Stimulated activated CD8-positive, alpha-beta memory T cell treated with anti-CD3 and anti-CD28 coated beads, Interleukin-15, amount 100 ng/mL, for 48 hours (primary cell): ENCODE measurements at places on chromosomes 5 and 9.

GRCh38 chr5:73996151-73996755 is 370.3 kb downstream of the ARHGEF28 start:
- no peak for DNase-seq

DNA sequence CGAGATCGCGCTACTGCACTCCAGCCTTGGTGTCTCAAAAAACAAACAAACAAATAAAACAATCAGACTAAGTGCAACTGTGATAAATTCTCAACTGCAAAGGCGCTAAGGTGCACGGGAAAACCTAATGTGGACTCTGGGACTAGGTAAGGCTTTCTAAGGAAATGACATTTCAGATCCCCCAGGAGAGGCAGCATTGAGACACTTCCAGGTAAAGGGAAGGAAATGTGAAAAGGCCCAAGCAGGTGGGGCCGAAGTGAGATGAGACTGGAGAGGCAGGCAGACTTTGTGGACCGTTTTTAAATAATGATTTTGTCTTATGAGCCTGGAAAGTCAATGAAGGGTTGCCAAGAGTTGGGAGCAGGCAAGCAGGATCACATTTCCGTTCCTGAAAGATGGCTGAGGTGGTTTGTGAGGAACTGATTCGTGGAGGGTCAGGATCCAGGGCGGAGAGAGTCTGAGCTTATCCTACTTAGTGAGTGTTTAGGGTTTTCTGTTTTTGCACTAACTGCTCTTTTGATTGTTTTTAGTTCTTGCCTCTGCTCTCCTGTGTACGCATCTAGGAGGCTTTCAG is 2.0 kb upstream of the APBA1 start:
- DNase-seq = no peak

GRCh38 chr5:171712616-171713015 is 73.0 kb upstream of the SMIM23 start:
- DNase-seq = no peak

GRCh38 chr5:59584858-59585846 is 308.4 kb downstream of the PDE4D start:
- DNase-seq = no peak

DNA sequence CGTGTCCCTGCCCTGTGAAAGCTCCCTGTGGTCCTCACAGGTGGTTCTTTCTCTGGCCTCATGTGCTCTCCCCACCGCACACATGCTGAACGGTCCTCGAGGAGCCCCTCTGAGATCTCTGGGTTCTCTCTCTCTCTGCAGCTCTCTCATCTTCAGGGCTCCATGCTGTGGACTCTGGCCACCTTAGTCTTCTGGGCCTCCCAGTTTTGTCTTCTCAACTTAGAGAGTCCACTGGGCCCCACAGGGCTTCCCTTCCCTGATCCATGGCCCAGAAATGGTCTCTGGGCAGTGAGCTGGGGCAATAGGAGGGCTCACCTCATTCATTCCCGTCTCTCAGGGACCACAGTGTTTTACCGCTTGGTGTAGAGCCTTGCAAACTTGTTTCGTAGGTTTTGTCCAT is 26.4 kb downstream of the FGD3 start:
- DNase-seq = no peak

DNA sequence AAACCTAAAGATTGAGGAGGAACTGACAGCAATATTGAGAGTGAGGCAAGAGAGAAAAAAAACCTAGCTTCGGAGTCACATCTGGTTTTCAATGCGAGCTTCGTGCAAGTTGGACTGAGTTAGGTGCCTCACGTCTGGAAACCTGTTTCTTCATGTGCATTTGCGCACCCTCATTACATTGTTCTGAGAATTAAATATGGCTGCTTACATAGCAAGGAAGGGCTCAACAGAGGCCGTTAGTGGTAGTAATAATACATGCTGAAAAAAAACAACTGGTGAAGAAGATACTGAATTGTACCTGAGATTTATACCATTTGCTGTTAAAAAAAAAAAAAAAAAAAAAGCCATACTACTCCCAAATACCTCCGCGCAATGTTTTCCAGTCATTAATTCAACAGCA is 18.6 kb downstream of the DNAJA1 start:
- no peak for DNase-seq

DNA sequence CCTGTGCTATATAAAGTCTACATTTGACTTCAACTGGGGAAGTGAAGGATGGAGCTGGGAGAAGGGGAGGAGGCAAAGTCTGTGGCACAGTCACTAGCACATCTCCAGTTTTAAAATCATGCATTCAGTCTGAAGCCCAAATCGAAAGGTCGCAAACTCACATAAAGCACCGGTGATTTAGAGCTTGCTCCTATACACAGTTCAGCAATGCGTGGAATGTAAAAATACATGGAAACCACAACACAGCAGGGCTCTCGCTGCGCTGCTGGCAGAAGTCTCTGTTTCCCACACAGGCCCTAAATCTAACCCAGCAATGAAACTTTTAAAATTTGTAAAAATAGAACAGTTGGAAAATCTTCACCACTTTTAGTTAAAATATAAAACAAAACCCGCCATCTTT is 68.2 kb downstream of the EBF1 start:
- DNase-seq = no peak

- no peak for DNase-seq
Measured at GRCh38 chr9:13873203-13873602, 440.7 kb downstream of the NFIB start.

GRCh38 chr9:120696551-120697230 is 17.6 kb downstream of the MEGF9 start:
- no peak for DNase-seq

GRCh38 chr9:87712801-87713277 is 13.1 kb upstream of the CTSL start:
- no peak for DNase-seq

GRCh38 chr9:137431416-137431931 is 8.3 kb downstream of the NOXA1 start:
- no peak for DNase-seq

DNA sequence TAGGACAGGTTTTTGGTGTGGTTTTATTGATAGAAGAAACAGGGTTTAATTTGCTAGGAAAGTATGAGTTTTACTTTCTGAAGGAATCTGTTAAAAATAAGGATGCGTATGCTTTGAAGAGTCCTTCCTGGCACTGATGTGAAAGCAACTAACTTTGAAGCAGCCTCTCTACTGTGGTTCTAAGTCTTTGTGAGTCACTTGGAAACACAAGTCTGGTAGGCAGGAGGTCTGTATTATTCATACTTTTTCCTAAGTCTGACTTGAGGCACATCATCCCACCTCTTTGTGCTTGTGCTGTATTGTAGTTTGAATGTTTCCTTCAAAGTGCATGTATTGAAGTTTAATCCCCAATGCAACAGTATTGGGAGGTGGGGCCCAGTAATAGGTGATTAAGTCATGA is 129.0 kb downstream of the TAF11L14 start:
- no peak for DNase-seq

- DNase-seq = no peak
Measured at GRCh38 chr5:169097374-169098326, 203.3 kb downstream of the SLIT3 start.

DNA sequence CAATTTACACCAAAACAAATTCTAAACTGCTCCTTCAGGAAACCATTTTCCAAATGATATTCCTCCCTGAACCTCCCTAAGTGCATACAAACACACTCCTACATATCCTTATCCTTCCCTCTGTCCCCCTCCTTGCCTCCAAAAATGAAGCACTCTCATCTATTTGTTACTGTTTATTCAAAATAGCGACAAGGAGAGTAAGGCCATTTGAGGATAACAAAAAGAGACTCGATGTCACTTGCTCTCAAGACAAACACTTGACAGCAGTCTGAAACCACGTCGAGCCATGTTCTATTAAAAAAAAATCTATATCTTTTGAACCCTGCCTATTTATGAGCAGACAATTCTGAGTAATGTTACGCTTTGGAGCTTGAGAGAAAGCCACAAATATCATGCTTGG is 547.9 kb downstream of the DTWD2 start:
- DNase-seq = no peak

GRCh38 chr9:76219560-76220151 is 174.6 kb downstream of the RFK start:
- no peak for DNase-seq

DNA sequence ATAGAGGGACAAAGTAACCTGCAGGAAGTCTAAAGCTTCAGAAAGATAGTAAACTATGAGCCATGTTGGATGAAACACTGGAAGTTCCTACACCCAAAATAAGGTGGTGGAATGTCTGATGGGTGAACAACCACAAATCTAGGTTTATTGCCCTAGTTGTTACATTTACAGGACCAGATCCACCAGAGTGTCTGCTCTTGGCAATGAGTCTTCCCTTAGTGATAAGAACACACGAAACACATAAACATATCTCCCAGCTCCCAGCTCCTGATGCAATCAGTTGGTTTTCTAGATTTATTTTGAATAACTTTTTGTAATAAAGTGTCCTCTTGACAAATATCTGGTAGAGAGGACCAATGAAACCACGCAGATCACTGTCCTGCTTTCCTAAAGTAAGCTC is 329.7 kb upstream of the WWC1 start:
- no peak for DNase-seq

DNA sequence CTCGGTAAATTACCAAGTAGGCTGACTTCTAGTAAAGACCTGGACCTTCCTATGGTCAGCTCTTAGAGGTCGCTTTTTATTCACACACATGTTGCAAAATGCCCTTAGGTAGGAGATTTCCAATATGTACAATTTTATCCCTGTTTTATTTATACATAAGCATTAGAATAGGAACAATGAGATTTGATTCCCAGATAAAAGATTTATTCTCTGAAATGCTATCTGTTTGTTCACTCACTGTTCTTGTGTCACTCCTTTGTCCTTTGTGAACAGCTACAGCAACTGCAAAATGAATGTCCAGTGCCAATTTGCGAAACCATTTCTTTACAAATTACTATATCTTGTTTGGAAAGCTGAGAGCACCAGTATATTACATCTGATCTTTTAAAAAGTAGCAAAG is 991.5 kb upstream of the TYRP1 start:
- DNase-seq = no peak

DNA sequence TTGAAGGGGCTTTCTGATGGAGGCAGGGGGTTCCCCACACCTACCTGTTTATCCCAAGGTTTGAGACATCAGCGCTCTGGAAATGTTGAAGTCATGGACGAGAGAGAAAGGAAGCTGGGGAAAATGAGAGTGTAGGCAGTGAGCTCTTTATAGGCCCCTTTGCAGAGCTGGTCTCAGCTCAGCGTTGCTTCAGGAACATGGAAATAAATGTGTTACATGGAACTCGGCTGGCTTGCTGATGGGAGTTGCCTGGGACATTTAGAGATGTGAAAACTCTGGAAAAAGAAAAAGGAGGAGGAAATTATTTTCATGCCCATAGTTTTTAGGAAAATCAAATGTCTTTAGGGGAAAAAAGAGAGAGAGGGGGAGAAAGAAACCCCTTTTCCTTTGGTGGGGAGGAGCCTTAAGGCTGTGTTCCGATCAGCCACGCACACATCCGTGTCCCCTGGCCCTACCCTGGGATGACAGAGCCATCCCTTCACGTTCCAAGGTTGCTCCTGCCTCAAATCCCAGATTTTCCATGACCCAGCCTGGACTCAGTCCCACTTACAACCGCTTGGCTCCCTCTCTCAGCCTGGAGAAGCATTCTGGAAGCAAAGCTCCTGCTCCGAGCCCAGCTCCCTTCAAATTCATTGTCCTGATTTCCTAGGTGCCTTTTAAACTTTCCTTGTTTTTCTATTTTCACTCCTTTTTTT is 78.3 kb downstream of the COL27A1 start:
- DNase-seq = no peak

DNA sequence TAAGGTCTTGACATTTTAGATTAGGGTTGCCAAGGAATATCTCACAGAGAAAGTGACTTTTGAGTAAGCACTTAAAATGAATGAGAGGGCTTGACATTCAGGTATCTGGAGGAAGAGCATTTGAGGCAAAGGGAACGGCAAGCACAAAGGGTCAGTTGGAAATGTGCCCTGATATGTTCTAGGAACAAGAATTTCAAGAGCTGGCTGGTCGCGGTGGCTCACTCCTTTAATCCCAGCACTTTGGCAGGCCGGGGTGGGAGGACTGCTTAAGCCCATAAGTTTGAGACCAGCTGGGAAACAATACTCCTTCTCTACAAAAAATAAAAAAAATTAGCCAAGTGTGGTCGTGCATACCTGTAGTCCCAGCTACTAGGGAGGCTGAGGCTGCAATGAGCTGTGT is 16.5 kb downstream of the KIAA1958 start:
- DNase-seq = no peak

- no peak for DNase-seq
Measured at GRCh38 chr9:87292449-87293191, 205.0 kb upstream of the DAPK1 start.

DNA sequence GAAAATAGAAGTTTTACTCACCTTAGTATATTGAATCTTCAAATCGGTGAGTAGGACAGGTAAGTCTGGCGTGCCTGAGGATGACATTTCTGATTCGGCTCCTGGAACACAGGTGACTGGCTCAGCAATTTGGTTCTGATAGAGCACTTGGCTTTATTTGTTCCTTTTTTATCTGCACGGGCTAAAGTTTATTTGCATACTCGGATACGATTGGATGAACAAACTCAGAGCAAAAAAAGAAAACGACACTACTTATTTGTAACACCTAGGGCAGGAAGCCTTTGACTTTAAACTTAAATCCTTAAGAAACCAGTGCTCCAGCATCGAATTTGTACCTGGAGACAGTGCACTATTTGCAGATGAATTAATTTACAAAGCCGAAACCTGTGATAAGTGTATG is at the start of gene ALDH1A1:
Gene ALDH1A1, minus strand, starts transcription at position 140 of the 400 bp plus-strand sequence. Its CDS starts 53 bp downstream, at position 87.
- DNase-seq = no peak

- no peak for DNase-seq
Measured at GRCh38 chr9:116868201-116868600, 181.1 kb downstream of the TRIM32 start.

- no peak for DNase-seq
Measured at GRCh38 chr9:104993291-104993963, 65.5 kb upstream of the ABCA1 start.

GRCh38 chr9:4997196-4997595 is 12.1 kb downstream of the JAK2 start:
- DNase-seq = no peak

- DNase-seq = no peak
Measured at GRCh38 chr9:87034841-87035240, 87.5 kb upstream of the GAS1 start.

GRCh38 chr9:111152614-111153406 is 114.5 kb upstream of the LPAR1 start:
- no peak for DNase-seq

GRCh38 chr5:113218200-113218599 is 216.6 kb downstream of the TSSK1B start:
- no peak for DNase-seq

GRCh38 chr9:135076143-135076875 is 11.2 kb upstream of the OLFM1 start:
- no peak for DNase-seq

- DNase-seq = no peak
Measured at GRCh38 chr9:68625559-68625958, 79.5 kb upstream of the PIP5K1B start.

GRCh38 chr5:27241564-27242257 is 203.3 kb upstream of the CDH9 start:
- DNase-seq = no peak

DNA sequence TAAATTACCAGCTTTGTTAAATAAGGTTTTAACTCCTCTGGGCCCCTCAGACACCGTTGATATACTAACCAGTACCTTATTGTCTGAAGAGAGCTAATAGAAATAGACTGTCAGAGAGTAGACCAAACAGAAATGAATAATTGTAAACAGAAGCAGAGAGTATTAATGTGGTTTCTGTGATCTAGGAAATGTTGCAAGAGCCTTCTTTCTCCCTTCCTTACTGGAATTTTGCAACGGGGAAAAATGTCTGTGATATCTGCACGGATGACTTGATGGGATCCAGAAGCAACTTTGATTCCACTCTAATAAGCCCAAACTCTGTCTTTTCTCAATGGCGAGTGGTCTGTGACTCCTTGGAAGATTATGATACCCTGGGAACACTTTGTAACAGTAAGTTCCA is 5.1 kb downstream of the TYRP1 start:
- no peak for DNase-seq

- DNase-seq = no peak
Measured at GRCh38 chr5:71786337-71787055, 67.4 kb downstream of the CARTPT start.
